Right renal pelvis (tissue), 4 donors: ENCODE measurements at places on chromosomes 1 and 21.

DNA sequence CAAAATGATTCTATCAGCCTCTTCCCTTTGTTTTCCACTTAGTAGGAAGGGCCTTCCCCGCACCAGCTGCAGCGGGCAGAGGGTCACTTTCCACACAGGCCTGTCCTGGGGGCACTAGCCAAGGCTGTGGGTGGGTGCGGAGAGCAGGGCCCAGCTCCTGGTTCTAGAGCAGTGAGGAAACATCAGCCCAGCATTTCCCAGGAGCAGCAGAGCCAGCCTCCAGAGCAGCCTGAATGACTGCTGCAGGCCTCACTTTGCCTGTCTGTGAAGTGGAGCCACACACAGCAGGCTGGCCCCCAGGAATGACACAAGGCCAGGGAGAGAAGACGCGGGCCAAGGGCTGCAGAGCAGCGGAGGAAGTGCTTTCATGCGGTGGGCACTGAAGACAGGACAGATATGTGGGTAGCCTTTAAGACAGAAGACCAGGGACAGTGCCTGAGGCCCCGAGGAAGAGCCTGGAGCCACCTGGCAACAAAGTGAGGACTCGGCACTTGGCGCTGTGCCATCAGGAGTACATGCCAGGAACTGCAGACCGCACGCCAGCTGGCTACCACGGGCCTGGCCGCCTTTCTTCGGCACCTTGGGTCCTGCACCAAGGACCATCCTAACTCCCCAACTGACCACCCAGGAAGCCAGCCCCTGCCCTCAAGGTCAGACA, 42.0 kb downstream of the ACOT7 start:
- no peak for DNase-seq

GRCh38 chr1:9849691-9850441, 26.1 kb upstream of the CLSTN1 start:
- DNase-seq: no peak

DNA sequence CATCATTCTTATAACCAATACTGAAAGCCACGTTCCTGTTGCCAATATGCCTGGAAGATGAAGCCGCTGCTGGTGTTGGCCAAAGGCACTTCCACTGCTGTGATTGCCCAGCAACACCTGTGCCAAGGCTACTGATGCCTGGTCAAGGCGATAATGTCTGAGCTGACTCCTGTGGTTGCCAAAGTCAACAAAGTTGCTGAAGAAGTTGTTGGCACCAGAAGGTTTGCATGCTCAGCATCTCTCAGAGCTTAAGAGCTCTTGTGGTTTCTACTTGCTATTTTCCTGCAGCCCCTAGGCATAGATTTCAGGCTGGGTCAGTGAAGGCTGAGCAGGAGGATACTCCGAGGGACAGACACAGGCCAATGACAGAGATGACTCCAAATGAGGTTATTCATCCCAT, 63.4 kb upstream of the RAB3GAP2 start:
- DNase-seq: no peak

DNA sequence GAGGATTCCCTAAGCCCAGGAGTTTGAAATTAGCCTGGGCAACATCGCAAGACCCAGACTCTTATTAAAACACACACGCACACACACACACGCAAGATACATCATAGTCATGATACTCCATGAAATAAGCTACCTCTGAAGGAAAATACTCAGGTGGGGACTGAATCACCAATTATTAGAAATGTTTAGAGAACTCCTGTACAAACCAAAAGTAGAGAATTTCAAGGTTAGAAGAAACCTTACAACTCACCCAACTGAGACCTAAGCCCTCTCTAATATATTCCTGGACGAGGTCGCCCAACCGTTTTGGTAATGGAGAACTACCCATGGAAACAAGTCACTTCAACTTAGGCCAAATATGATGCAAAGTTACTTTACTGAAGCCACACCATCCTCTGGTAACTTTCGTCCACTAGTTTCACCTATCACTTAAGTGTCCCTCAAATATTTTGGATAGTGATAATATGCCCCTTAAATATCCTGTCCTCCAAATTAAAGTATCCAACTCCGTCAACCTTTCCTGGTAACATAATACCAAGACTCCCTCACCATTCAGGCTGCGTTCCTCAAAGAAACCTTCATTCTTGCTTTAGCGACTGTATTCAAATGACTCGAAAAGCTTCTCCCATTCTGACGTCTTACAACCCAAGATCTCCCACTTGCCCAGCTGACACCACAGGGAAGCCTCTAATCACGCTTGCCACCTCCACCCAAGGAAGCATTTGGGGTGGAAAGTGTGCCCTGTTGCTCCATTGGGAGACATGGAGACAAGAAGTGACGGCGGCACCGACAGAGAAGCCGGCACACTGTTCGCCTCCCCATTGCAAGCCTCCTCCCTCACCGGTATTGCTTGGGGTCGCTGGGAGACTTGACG, 856 bp downstream of the NRDC start:
- peak; percentile 8 for DNase-seq

DNA sequence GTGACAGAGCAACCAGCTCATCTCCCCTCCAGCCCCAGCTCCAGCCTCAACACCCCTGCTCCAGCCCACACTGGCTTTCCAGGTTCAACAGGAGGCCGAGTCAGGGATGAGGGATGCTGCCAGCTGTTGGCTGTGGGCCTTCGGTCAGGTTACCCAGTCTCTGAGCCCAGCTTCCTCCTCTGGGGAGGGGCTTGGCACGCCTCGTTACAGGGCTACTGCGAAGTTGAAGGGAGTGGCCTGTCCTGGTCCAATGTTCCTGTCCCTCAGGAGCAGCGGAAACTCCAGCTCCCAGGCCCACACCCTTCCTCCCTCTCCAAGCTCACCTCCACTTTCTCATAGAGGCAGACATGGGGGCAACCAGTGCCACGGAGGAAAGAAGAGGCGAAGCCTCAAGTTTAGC, 15.1 kb upstream of the TAS1R2 start:
- DNase-seq: no peak

DNA sequence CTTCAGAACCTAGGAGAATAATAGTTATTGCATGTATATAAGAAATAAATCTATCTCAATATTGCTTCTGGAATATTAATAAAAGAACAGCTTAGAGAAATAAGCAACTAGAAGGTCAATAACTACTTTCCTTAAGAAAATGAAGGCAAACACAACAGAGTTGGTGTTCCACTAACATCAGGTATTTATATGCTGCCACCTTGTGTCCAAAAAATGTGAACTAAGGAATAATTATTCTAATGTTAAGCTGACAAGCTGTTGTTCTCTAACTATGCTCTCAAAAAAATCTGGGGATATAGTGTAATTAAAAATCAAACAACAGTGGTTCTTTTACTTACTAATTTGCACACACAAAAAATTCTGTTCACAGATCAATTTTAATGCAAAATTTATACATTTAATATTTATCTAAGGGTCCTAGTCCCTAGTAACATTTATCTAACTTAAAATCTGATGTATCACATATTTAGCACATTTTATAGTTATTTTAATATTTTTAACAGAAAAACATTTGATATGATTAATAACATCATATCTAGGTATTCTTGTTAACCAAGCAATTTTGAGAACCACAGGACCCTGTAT, 39.6 kb downstream of the UCHL5 start:
- peak; percentile 21 for DNase-seq

GRCh38 chr1:174044418-174045222, 22.5 kb upstream of the RC3H1 start:
- DNase-seq: no peak

- no peak for DNase-seq
Measured at GRCh38 chr1:53462769-53463501, 3.7 kb downstream of the DMRTB1 start.

GRCh38 chr1:78385744-78386462, 104.9 kb upstream of the PTGFR start:
- DNase-seq: no peak

- DNase-seq: no peak
Measured at GRCh38 chr1:29453502-29454240, 217.3 kb downstream of the PTPRU start.

GRCh38 chr1:204479387-204480136, 15.0 kb downstream of the PIK3C2B start:
- DNase-seq: no peak

GRCh38 chr1:23617084-23617521, 57.8 kb upstream of the ID3 start:
- DNase-seq: no peak

GRCh38 chr1:209160230-209160629, 423.3 kb upstream of the CAMK1G start:
- DNase-seq: no peak

GRCh38 chr1:37471345-37472231, 2.8 kb upstream of the ZC3H12A start:
- no peak for DNase-seq

DNA sequence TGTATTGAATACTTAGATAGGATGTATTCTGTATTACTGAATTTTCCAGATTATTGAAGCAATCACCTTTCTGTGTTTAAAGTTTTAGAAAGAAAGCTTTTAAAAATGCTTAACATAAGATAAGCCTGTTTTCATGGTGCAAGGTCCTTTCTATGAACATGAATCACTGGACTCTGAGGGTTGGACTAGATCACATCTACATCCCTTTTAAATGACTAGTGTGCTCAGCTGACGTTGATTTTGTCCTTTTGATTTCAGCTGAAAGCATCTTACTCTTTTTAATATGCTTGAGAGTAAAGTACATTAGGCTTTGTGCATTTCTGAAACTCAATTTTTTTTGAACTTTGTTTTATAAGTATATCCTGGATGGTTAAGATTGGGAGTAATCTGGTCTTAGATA, 16.2 kb downstream of the MIER1 start:
- no peak for DNase-seq

DNA sequence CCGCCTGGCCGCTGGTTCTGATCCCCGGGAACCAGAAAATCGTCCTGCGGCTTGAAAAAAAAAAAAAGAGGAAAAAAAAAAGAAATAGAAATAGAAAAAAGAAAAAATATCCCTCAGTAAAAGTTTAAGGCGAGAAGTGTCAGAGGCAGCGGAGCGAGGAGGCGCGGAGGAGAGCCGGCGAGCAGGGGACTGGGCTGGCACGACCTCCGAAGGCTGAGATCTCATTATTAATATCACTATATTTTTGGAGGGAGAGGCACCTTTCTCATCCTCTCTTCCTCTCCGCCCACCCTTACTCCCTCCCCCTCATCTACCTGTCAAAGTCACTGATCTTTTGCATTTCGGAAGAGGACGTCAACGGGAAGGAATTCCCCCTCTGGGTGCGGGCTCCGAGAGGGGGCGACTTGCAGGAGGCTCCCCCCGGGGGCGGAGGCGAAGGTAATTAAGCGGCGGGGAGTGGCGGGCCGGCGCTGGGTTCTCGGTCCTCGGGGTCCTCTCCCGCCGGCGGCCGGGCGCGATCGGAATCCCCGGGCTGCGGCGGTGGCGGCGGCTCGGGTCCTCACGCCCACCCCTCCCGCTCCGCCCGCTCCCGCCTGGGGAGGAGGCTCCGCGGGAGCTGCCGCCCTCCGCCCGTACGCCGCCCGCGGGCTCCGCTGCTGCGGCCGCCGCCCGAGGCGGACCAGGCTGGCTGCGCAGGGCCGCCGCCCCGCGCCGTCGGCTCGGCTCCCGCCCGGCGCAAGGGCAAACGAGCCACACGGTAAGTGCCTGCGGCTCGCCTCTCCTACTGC, at the start of gene NTNG1:
Gene NTNG1 (plus strand): TSS at position 337 of the 788 bp plus-strand sequence.
- peak; percentile 1 for DNase-seq

DNA sequence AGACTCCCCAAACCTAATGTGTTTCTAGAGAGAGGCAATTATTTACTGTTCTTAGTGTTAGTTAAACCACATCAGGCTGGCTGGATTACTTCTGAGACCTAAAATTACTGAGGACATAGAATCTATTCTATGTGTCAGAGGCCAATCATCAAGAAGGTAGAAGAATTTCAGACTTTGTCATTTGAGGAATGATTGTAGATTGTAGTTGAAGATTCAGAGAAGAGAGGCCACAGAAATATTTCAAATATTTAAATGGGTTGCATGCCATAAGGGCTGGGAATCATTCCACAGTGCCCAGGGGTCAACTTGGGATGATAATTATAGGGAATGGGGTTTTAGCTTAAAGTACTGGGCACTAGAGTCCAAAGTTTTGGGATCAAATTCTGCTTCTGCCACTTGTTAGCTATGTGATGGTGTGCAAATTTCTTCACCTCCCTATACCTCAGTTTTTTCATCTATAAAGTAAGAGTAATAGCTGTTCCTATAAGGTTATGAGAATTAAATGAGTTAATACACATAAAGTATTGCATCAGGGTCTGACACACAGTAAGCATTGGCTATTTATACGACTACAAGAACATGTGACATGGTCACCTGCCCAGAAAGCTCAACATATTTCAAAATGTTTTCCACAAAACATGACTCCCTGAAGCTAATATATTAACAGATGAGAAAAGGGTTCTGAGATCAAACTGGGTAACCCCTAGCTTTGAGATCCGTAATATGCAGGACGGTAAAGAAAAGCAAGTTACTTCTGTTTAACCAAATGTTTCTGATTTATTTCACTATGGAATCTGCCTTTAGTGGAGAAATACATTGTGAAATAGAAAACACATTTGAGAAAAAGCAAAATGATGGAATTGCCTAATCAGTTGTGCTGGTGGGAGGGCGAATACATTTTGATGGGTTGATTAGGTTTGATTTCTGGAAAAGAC, 69.7 kb upstream of the SPAG17 start:
- DNase-seq: no peak

- DNase-seq: no peak
Measured at GRCh38 chr1:235673981-235674380, 24.4 kb upstream of the GNG4 start.

- no peak for DNase-seq
Measured at GRCh38 chr1:200518524-200518923, 102.0 kb downstream of the KIF14 start.

DNA sequence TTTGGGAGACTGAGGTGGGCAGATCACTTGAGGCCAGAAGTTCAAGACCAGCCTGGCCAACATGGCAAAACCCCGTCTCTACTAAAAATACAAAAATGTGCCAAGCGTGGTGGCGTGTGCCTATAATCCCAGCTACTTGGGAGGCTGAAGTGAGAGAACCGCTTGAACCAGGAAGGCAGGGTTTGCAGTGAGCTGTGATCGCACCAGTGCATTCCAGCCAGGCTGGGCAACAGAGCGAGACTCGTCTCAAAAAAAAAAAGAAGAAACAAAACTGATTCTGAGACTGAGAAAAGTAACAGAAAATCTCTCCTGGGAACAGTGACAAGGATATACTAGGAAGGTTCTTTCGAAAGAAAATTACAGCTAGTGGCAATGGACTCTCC, 20.9 kb downstream of the USP48 start:
- no peak for DNase-seq

DNA sequence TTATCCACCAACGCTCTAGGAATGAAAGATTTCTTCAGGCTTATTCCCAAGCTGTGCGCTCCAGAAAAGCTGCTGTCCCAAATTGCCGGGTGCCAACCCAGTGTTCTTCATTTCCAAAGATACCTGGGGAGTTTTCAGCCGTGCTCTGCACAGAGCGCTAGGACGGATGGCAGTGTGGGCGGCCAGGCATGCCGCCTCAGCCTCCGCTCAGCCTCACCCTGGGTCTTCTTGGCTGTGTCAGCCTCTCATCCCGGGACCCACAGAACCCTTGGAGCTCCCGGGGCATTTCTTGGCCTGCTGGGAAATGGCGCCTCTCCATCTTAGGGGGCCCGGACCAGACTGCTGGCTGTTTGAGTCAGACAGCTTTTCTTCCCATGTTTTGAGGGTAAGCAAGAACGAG, 116.9 kb upstream of the SLC25A33 start:
- no peak for DNase-seq
